ENCODE measurements at places on chromosomes 7 and 10.

DNA sequence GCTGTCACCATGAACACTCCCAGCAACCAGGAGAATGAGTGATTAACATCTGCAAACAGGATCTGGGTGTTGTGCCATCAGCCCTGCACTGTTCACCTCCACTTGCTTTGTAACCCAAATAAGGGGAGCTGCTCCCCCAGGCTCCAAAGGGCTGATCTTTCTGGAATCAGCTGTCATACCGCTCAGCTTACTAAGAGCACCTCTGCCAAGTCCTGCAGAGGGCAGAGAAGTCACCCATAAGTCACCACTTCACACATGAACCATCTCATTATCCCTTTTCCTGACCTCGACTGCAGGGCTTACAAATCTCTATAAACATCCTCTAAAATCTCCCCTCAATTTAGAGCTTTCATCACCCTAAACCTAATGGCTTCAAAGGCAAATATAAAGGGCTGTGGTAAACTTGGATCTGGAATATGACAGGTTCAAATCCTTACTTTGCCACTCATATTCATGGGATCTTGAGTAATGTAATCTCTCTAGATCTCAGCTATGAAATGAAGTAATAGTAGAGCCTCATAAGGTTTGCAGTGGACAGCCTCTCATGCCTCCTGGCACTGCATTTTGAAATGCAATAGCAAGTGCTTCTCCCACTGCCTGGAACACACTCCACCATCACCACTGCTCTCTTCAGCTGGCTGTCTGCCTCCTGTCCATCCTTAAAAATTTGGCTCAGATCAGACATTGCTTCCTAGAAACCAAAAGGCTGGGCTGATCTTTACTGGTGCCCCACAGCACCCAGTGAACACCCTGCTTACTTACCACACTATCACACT is 38.8 kb downstream of the ERLIN1 start:
- no peak for DNase-seq

DNA sequence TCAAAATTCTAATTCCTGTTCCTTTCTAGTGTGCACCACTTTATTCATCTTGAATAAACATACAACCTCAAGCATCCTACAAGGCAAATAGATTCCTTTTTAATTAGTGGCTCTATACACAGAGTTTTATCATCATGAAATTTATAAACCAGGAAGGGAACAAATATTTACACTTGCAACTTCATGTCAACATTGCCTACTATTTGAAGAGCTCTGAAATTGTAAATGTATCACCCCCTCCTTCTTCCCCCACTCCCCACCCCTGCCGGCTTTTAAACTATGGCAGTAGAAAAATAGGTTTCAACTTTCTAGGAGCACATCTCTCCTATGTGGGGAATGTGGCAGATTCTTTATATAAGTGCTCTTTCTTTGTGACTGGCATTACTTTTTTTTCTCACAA is 49.6 kb downstream of the KAT6B start:
- no peak for DNase-seq

DNA sequence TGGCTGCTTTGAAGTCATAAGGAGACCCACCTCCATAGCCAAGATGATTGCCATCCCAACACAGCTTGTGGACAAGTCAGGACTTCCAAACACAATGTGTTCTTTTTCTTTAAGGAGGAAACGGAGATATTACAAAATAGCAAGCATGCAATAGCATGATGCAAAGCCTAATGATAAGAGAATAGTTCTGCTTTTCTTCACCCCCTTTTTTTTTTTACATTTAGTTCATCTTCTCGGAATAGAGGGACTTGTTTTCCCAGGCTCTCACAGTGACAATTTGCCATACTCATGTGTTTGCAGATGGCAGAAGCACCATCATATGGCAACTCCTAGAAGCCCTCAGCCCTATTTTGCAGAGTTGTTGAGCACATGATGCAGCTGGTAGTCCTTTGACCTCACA is 119.8 kb downstream of the ITGB8 start:
- DNase-seq = no peak

DNA sequence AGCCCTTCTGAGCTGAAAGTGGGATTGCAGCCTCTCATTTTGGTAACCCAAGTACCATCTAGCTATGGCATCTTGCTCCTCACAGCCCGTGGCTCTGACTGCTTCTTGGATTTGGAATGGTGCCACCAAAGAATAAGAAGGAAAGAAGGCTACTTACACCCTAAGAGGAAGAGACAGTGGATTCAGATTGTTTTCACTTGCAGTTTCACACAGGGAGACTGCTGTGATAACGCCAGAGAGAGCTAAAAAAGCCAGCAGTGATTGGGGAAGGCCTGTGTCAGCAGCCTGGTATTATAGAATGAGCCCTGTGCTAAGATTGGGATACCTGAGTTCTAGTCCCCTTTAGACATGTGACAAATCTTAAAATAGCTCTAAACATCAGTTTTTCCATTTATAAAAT is 3.6 kb upstream of the LRRC4 start:
- DNase-seq = no peak

DNA sequence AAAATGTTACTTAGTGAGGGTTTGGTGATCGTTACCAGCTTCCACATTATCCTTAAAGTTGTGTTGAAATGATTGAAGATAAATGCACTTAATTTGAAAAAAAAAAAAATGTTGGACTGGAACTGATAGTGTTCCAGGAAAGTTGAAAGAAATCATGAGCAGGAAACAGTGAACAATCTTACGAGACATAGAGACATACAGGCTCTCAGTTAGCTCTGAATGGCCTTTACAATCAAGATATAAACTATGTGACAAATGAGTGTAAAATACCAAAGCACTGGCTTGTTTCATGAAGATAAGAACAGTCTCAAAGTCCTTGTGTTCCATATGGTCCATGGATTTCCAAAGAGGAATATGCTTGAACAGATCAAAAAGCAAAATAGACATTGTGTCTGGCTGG is 430.1 kb upstream of the ETV1 start:
- DNase-seq = no peak

DNA sequence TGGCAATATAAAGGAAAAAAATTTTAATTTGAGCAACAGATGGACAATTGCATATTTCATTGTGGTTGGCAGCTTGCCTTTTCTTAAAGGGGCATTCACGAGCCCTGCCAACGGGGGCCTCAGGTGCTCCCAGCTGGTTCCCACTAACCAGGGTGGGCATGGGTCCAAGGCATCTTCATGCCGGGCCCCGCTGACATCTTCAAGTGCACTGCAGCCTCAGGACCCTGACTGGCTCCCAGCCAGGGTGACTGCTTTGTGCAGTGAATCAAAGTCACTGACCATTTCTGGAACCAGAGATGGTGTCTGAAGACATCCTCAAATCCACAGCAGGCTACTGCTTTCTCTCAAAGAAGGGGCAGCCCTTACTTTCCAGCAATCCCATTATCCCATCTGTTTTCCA is 275.2 kb upstream of the MGMT start:
- no peak for DNase-seq

DNA sequence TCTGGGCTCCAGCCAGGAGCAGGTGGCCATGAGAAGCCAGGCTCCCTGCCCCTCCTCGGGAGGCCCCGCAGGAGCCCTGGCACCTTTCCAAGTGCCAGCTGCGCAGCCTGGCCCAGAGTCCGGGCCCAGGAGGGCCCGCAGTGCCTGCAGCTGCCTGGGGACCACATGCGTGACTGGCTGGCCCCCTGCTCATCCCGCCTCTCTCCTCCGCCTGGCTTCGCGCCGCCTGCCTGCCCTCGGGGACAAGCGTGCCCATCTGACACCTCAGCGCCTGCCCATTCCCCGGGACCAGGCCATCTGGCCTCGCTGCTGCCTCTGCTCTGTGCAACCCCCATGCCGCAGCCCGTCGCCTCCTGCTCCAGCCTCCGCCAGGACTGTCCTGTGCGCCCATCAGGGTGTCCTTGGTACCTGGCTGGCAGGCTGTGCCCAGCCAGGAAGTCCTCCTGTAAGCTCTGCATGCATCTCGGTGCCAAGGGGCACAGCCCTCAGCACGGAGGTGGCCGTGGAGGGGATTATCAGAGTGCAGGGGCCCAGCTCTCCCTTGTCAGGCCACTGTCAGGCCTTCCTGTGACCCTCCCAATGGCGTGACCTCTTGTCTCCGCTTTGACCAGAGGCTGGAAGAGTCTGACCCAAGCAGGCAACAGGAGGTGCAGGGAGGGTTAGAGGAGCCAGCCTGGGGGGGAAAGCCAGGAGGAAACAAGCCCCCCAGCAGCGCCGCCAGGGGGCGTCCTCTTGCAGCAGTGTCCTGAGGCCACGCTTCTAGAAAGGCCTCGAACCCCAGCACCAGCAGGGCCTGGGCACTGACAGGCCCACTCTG is 50.5 kb downstream of the TMEM209 start:
- peak; percentile 22 for DNase-seq

GRCh38 chr10:118003126-118003525 is 43.6 kb downstream of the RAB11FIP2 start:
- no peak for DNase-seq

DNA sequence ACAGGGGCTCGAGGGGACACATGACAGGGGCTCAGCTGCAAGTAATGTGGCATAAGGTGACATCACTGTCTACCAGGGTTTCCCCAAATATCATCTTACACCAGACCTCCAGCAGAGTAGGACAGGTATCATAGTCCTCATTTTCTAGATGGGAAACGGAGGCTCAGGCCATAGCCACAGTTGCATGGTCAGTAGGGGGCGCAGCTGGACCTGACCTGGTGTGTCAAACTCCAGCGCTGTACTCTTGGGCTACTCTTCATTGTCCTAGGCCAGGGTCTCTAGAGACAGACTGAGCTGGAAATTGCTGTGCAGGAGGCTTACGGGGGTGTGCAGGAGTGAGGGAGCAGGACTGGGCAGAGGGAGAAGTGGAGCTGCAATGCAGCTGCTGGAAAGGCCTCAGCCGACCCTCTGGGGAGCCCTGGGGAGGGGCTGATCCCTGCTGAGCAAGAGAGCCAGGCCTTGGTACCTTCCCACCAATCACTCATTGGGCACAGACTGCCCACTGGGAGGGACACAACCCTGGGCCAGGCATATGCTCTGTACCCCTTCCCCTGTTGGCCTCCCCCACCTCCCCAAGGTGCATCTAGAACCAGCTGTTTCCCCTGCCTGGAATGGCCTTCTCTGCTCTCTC is 89.9 kb downstream of the CDH23 start:
- DNase-seq = peak; percentile 13

DNA sequence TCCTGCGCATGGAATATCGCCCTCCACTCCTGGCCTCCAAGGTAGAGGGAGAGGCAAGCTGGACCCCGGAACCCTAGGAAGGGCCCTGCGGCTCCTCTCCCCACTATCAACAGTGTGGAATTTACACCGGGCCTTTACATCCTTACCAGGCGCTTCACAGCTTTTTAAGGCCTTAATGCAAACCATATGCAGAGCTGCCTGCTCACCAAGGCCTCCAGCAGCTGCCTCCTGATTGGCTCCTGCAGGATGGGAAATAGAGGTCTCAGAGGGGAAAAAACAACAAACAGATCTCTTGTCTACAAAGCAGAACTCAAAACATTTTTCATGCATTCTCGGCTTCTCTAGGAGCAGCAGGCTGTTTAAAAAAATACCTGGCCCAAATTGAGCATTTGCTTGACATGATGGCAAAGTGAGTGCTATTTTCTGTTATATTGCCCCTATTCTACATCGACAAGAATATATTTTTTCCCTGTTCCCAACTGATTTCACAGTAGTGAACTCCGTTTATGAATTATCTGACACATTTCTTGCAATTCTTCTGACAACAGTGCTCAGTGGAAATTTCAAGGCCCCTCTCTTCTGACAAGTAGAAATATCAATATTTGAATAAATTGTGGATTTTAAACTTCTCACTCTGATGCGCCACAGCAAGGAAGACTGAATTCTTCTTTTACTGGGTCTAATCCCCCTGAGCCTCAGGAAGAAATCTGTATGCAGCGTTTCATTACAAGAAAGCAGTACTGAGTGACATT is 51.7 kb downstream of the EBF3 start:
- no peak for DNase-seq

DNA sequence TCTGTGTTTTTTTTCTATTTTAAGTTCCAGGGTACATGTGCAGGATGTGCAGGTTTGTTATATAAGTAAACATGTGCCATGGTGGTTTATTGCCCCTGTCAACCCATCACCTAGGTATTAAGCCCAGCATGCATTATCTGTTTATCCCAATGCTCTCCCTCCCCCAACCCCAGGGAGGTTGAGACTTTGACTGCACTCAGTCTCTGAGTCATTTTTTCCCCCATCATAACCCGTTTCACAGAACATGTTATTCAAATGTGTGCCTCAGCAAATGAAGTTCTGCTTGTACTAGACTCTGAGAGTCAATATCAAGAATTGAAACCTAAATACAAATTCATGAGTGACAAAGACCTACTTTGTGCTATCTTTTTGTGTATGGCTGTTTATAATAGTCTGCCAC is 70.0 kb upstream of the CYP26C1 start:
- DNase-seq = no peak

DNA sequence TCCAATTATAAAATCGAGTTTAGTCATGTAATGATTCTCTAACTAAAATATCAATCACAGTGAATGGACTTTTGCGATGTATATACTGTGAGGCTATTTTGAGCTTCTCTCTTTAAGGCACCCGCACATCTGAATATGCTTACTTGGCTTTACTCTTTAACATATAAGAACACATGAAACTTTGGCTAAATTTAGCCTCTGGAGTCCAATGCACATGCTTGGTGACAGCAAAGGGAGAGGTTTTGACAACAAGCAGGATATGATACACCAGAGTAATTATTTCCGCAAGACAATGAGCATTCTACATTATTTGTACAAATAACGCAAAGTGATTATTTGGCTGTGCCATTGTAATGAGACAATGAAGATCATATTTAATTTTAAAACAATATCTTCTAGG is 72.4 kb downstream of the ARID5B start:
- DNase-seq = no peak

- peak; percentile 62 for DNase-seq
These were observed 1.9 kb upstream of the CYP26A1 start for GRCh38 chr10:93071674-93072224.

- no peak for DNase-seq
These were observed 67.0 kb upstream of the C7orf33 start for GRCh38 chr7:148523550-148523949.

GRCh38 chr10:81280497-81281479 is 594.2 kb upstream of the NRG3 start:
- DNase-seq = no peak

- no peak for DNase-seq
These were observed 96.6 kb downstream of the GATA3 start for GRCh38 chr10:8151086-8151485.

All from SW480 (cell line).